CD4-positive, alpha-beta T cell treated with Interleukin-17A for 1 hour (primary cell): ENCODE measurements at places on chromosomes 12 and 14.

- DNase-seq = peak; percentile 32
These were observed 4.2 kb downstream of the SH2B3 start for GRCh38 chr12:111409780-111410430.

- DNase-seq = no peak
These were observed 77.4 kb upstream of the ANO4 start for GRCh38 chr12:100716945-100717732.

- no peak for DNase-seq
These were observed 16.0 kb upstream of the ZNF410 start for GRCh38 chr14:73870525-73871235.

DNA sequence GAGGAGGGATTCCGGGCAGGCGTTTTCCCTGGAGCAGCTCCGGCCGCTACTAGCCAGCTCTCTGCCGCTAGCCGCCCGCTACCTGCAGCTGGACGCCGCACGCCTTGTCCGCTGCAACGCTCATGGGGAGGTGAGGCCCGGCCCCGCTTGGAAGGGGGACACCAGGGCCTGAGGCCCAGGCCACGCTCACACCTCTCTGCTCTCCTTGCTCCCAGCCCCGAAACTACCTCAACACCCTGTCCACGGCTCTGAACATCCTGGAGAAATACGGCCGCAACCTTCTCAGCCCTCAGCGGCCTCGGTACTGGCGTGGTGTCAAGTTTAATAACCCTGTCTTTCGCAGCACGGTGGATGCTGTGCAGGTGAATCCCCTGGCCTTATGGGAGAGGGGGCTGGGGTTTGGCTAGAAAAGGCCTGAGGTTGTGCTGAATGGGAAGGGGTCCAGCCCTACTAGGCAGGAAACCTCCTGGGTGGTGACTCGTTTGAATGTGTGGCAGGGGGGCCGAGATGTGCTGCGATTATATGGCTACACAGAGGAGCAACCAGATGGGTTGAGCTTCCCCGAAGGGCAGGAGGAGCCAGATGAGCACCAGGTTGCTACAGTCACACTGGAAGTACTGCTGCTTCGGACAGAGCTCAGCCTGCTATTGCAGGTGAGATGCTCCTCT, 597 bp downstream of the RNF31 start:
- no peak for DNase-seq

DNA sequence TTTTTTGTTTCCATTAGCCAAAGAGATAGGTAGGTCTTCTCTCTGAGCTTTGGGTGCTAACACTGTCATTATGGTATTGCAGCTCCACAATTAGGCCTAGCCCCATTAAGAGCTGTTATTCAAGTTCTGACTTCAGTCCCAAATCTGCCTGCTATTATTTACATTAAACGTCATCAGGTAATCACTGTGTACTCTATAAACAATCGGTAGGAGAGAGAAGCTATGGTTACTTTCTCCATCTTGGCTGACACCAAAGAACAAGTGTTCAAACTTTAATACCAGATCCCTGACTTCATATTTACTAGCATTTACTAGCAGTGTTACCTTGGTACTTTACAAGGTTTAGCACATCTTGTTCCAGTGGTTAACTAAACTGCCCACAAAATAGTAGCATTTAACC, 305.1 kb upstream of the GARIN2 start:
- no peak for DNase-seq

DNA sequence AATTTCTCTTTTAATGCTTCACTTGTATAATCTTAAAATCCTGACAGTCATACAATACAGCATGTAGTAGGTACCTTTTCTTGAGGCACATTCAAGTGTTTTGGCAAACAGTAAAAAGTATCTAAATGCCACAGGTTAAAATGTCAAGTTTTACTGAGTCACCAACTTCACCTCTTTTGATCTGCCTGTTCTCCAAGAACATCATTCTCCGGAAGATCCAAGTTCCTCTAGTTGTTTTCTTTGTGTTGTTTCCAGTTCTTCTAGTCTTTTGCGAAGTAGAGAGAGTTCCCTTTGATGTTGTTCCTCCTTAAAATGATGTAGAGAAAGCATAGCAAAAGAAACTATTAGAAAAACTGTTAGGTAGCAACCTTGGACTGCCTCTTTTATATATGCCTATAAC, 151.1 kb downstream of the CEP83 start:
- no peak for DNase-seq

DNA sequence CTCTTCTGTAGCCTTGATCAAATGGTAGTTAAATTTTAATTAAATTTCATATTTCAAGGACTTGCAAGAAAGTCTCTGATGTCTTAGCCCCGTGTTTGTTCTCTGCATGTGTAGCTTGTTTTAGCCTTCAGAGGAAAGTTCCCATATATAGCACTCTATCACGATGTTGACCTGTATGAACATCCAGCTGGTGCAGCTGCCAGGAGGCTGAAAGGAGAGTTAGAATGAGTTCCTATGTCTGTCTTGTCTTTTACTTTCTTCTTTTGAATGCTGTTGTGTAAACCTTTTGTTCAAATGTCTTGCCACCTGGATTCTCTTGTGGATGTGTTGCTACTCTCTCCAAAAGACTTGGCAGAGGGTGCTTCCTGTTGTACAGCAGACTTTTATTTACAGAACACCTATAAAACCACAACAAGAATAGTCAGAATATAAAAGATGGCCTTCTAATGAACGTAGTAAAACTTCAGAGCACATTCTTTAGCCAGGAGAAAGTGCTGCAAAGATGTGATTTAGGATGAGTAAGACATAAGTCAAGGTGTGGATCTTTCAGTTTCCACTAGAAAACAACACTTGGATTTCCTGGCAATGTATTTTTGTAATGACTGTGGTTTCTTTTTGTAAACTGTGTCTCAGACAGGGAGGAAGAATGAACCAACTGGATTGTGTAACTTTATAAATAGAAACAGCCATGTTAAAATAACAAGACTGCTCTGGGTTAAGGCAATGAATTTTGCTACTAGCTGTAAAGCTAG, 17.2 kb downstream of the NAV3 start:
- DNase-seq = no peak

GRCh38 chr14:32744811-32745445, 193.8 kb upstream of the NPAS3 start:
- no peak for DNase-seq

DNA sequence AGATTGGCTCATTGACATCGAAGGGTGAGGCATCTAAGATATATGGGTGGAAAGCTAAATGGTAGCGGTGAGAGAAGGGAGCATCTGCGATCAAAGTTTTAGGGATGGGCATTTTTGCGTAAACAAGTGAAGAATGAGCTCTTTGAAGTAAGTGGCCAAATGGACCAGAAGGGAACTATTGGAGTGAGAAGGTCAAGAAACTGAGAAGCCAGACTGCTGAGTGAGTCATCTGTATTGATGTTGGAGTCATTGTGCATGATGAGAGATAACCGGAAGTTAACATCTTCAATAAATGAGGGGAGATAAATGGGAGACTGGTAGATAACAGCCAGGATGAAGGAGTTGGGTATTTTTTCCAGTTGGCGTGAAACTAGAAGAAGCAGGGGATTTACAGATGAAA, 271.9 kb upstream of the PDE3A start:
- DNase-seq = no peak

- no peak for DNase-seq
These were observed 168.2 kb downstream of the ZFP36L1 start for GRCh38 chr14:68624541-68625220.

DNA sequence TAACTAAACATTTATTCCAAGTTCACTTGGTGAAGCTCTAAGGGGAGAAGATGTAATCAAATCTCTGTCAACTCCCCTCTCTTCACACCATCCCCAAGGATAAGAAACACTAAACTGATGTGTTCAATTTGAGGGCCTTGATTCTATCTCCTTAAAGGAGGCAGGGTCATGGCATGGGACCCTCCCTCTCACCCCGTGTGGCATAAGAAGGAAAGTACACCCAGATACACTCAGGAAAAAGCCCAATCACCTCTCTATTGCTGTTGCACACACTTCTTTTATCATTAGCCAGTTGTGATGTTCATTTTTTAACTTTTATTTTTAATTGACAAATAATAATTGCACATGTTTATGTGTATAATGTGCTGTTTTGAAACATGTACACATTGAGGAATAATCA, 35.1 kb downstream of the WASHC3 start:
- DNase-seq = no peak

DNA sequence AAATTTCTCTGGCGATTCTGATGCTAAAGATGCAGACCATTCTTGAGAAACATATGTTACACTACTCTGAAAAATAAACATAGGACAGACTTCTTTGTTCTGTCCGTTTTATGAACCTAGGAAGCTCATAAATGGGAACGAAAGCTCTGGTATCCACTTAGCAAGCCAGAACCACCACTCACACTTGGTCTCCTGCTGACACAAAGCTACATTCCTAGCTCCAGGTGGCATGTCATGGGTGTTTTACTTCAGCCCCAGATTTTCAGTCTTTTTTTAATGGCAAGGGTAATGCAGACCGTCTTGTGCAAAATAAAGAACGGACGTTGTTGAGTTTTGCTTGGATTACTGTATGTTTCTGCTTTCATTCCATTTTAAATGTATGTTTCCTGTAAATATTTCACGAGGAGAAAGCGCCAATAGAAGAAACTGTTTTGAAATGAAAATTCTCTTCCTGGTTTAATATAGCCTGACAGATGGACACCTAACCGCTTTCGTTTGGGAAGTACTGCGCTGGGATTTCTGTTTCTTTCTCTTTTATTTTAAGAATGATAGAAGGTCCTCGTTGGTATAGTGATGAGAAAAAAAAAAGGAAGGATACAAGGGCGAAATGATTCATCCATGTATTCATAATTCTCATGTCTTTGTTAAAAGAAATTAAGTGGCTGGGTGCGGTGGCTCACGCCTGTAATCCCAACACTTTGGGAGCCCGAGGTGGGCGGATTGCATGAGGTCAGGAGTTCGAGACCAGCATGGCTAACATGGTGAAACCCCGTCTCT, 871 bp upstream of the COQ5 start:
- DNase-seq = no peak

- no peak for DNase-seq
These were observed 140.8 kb downstream of the DUSP6 start for GRCh38 chr12:89211456-89211855.

- no peak for DNase-seq
These were observed 561.9 kb downstream of the FLRT2 start for GRCh38 chr14:86091811-86092210.

DNA sequence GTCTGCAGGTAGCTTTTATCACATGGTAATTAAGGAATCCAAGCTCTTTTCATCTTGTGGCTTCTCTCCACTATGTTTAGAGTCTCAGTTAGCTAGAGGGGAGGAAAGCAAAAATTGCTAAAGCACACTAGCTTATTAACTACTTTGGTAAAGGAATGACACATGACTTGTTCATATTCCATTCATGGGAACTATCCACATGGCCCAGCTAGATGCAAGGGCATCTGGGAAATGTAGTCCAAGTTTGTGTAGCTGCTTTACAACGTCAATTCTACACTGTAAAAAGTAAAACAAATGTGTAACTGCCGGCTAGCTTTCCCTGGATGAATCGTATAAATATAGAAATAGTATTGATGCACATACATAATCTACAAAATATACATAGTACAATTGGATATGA, 244.5 kb upstream of the LRFN5 start:
- no peak for DNase-seq

DNA sequence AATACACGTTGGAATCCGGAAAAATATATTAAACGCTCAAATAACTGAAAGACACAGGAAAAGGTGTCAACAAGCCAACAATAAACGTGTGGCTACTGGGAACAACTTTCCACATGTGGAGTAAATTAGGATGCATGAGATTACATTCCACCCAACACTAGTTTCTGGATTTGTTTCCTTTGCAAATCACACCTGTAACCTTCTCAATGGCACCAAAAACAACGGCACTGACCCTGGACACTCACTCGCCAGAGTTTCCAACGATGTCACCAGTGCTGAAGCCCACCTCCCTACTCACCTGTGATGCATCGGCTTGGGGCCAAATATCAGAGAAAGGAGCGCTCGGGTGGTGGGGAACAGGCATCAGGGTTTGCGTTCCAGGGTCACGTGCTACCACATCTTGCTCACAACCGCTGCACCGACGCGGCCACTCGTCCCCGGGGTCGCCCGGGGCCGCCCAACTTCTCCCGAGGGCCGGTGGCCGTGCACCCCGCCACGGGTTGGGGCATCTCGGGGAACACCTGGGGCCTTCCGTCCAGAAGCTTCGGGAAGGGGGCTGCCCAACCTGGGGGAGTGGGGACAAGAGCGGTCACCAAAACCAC, 629 bp downstream of the PRDM4 start:
- DNase-seq = no peak

- DNase-seq = no peak
These were observed 45.8 kb downstream of the AP5M1 start for GRCh38 chr14:57314396-57315089.

DNA sequence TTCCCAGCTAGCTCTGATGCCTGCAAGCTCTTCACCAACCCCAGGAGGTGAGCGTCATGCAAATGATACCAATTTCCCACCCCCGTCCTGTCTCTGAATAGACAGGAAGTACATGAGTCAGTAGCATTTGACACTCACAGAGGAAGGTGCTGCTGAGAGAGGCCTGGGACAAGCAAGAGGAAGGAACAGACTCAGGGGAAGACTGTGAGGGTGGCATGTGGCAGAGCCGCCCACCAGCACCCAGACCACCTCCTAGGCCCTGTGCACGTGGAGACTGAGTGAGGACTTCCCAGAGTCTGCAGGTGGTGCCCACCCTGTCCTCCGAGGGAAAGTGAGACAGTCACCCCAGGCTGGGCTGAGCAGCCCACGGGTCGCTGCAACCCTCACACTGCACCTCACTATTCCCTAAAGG, 199.5 kb upstream of the SFSWAP start:
- DNase-seq = peak; percentile 62

GRCh38 chr12:17577405-17577804, 512.6 kb downstream of the RERGL start:
- DNase-seq = no peak

DNA sequence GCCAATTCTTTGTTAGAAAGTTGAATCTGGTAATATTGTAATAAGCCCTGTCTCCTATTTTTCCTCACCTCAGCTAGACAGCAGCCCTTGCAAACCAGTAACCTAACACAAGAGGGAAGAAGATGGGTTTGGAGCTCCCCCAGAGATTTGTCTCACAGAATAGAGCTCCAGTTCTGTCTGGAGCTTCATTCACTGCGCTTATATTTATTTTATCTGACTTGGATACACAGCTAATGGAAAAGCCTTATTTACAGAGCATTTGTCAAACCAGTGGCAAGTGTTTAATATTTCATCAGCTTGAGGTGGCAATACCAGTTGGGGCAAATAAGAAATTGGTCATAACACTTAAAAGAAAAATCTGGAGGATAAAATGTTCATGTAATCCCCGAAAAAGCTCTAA, 1094.0 kb downstream of the FSCB start:
- DNase-seq = no peak

- no peak for DNase-seq
These were observed 11.3 kb downstream of the NOS1 start for GRCh38 chr12:117350140-117350539.

- DNase-seq = no peak
These were observed 147.9 kb upstream of the STXBP6 start for GRCh38 chr14:25197885-25198284.

- DNase-seq = no peak
These were observed 9.6 kb downstream of the CNOT2 start for GRCh38 chr12:70252832-70253231.

DNA sequence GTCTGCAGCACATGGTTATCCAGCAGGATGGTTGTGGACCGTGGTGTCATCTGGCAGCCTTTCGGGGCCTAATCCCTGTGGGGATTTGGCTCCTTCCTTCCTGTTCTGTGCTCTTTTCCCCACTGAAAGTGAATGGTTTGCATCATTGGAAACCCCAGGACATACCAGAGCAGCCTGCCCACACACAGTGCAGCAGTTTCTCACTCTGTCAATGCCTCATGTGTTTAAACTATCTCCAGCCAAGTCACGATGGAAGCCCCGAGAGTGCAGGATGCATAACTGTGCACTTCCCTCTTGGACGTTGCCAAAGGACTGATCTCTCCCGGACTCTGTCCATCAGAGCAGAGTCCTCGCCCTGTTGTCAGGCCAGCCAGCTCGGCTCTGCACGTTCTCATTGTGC, 29.0 kb upstream of the AMN start:
- DNase-seq = no peak
